ENCODE measurements at places on chromosomes 5 and 9.

DNA sequence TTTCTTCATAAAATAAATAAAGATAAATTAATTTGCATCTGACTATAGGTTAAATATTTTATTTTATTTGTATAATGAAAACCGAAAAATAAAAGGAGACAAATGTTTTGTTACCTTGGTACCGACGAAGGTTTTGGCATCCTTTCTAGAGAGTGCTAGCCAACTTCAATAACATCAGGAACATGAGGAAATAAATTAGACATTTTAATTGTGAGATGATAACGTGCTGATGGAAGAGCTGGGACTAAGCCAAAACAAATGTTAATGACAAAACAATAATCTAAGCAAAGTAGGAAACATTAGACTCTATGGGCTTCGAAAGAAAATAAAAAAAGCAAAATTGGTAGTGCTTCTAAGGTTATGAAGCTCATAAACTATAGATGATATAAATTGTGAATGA, 201.0 kb downstream of the IRX2 start:
- no peak for DNase-seq

DNA sequence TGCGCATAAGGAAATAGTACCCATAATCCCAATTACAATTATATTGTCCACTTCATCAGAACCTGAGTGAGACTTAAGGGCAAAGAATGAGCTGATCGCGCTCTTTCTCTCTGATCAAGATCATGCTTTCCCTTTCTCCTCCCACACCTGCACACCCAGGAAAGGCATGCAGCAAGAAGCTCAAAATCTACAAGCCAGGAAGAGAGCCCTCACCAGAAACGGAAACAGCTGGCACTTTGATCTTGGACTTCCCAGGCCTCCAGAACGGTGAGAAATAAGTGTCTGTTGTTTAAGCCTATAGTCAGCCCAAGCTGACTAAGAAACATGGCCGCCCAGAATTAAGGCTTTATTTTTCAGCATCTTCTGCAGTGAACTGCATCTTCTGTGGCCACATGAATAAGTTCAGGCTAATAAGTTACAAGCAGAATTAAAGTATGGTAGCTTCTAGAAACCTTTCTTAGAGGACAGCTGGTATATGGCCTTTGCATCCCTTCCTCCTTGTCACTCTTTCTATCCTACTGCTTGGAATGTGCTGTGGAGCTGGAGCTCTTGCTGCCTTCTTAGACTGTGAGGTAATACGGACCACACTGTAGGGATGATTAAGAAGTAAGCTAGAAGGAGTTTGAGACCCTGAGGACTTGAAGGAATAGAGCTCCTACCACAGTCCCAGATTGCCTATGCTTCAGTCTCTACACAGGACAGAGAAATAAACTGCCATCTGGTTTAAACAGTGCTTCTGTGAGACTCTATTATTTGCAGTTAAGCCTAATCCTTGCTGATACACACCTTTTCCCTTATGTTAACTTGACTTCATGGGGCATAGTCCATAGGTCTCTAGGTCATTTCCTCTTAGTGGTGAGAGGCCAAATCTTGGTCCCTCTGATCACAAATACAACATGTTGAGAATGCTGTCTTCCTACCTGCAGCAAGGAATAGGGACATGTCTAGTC, 17.2 kb downstream of the OR2S2 start:
- peak; percentile 9 for DNase-seq

GRCh38 chr9:94663140-94663539, 23.8 kb upstream of the FBP1 start:
- DNase-seq: no peak

DNA sequence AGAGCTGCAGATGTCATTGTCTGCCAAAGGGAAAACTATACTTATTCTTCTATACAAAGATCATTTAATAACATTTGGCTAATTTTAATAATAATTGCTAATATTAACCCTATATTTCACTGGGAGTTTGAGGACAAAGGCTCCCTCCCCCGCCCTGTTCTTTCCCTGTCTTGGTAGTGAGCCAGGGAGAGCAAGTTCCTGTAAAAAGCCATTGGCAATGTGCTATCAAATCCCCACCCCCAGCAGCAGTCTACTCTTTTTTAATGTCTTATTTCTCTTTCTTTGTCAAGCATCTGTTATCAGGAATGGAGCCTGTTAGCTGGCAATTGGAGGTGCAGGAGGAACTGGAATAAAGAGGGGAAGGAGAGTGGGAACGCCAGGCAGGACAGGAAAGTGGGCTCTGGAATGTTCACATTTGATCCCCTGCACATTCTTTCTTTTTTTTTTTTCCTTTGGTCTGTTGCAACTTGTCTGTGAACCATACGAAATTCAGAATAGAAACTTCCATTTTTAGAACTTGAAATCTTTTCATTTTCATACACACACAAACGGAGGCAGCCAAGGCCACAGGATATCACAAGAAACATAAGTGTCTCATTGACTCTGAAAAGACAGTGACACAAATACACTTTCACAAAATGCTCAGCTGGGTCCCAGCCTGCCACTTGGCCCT, 664.8 kb upstream of the ZNF608 start:
- DNase-seq: no peak

- no peak for DNase-seq
Observed at GRCh38 chr5:134539732-134540131, 14.3 kb downstream of the JADE2 start.

DNA sequence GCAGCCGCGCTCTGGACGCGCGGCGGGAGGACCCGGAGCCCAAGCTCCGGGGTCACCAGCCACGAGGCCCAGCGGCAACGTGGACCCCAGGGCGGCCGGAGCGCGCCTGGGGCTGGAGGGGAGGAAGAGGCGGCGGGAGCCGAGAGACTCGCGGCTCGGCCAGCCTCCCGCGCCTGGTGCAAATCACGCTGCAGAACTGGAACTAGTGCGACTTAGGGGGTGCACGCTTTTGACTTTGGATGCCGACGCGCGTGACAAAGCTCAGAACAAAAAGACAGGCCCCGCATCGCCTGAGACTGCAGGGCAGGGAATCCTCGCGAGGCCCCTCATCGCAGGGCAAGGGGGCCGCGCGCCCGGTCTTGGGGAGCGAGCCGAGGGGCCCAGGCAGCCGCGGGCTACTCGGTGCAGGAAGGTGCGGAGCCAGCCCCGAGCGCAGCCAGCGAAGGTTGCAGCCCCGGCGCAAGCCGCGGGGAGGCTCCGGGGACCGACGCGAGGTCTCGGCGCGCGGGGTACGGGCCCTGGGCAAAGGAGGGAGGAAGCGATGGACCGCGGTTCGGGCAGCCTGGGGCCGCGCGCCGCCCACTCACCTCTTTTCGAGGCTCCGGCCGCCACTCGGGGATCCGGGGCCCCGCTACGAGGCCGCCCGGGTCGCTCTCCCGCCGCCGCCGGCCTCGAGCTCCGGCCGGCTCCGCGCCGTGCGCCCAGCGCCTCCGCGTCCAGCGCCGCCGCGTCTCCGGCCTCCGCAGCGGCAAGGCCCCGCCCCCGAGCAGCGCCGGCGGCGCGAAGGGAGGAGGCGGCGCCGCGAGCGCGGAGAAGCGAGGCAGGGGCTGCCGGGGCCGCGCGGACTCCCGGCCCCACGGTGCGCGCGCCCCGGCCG, at the start of gene GOLM1:
GOLM1 (minus strand) TSS at position 735 of the 877 bp plus-strand sequence. CDS start 20,238 bp downstream, outside the sequence.
- no peak for DNase-seq

DNA sequence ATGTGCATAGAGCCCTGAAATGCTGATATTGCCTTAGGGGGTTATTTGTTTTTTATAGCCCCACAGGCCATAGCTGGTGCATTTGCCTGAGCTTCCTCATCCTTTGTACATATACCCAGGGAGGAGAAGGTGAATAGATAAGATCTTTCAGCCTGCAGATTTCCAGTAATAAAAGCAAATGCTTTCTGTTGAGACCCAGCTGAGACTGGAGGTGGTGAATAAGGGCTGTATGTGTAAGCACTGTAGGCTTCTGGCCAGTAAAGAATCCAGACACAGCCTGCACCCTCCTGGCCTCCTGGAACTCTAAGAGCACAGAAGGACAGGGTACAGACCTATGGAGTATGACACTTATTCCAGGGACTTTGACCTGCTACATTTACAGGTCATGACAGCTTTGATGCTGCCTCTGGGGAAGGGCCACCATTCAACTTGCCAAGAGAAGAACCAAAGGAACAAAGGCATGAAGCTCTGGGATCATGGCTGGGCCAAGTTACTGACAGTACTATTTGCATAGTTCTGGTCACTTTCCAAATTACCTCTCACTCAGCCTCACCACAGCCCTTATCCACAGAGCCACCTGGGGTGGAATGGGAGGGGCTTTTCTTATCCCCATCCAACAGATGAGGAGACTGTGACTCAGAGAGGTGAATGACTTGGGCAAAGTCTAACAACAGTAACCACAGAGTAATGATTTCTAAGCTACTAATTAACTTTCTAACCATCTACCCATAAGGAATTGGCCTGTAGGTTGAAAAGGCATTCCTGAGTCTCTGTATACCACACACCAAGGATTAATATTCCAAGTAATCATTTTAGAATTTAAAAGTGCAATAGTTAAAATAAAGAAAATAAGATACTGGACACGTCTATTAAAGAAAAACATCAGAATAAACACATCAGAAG, 604.5 kb upstream of the KLF4 start:
- DNase-seq: no peak

- no peak for DNase-seq
Observed at GRCh38 chr5:136613230-136613629, 247.9 kb upstream of the TRPC7 start.

- no peak for DNase-seq
Observed at GRCh38 chr5:23448627-23449026, 58.8 kb upstream of the PRDM9 start.

- no peak for DNase-seq
Observed at GRCh38 chr9:3534614-3535404, 9.0 kb upstream of the RFX3 start.

- DNase-seq: no peak
Observed at GRCh38 chr5:160312134-160312959, at the start of gene CCNJL. CCNJL (minus strand) TSS chr5:160312564; CDS start chr5:160311923, 641 bp downstream.

DNA sequence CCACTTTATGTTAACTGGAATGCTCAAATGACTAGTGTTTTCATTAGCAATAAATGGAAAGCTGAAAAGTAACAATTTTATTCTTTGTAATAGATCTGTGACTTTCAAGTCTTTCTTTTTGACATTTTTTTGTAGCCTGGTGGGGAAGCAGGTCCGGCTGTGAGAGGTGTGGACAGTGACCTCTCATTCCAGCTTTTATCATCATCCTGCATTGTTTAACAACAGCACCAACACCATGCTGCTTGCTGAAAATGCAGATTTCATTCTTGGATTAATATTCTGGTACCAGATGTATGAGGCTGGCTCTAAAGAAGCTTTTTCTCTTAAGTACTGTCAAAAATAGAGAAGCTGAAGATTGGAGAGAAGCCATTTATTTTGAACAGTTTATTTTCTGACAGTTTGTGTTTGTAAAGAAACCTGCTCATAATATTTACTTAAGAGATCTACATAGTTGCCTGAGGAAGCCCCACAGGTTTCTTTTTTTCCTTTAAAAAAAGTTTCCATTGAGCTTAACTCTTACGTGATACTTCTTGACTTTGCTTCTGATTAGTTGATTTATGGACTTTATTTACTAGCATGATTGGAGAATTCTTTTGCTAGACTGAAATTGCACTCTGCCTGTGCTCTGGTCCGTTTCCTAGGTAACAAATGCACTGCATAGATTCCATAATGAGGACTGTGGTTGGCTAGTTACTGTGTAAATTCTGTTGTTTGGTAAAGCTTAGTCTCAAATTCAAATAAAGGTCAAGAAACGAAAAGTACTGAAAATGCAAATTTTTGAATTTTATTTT, 3.4 kb downstream of the KIAA1958 start:
- no peak for DNase-seq

DNA sequence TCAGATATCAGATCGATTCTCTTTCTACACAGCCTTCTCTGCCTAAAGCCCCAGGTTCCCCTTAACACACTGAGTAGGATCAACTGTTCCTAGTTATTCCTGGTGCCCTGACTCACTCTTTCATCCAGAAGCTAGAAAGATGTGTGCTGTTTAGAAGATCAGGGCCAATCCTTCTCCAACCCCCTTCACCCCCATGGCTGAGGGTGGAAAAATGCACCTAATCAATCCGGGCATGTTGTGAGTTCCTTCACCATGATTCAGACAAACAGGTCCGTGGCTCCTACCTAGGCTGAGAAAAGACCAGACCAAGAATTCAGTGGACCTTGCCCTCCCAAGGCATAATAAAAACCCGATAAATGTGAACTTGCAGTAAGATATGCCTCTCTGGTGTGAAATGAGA, 85.4 kb upstream of the EQTN start:
- DNase-seq: no peak

DNA sequence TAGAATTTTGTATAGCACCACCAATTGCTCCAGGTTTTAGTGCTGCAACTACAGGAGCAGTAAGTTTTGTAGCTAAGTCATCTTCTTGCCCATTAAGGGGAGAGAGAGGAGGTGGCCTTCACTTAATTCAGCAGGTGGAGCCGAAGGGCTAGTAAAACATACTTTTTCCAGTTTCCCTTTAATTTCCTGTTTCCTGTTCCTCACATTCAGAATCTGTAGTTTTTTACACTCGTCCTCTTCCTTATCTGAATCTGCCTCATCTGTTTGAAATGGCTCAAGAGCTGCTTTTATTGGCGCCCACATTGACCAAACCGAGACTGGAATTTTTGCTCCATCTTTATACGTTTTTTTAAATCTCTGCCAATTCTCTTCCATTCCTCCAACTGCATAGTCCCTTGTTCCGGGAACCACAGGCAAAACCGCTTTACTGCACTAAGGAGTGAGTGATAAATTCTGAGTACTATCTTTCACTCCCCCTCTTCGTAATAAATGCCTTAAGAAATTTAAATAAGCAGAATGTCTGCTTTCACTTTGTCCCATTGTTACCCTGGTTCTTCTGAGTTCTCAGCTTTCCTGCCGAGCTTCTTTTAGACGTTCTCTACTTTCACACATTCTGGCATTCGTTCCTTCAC, 133.9 kb downstream of the DROSHA start:
- DNase-seq: no peak

DNA sequence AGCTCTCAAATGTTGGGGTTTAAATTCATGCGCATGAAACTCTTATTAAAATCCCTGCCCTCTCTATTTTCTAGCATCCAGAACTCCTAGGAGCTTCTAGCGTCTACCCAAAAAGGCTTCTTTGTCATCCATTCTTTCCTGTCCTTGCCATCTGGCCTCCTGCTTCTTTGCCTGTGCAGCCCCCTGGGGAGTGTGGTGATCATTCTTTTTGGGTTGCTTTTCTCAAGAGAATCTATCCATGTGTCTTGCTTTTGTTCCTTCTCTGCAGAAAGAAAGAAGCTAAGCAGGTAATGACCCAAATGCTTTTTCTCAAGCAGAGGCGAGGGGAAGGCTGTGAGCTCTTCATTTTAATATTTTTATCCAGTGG, 26.6 kb downstream of the SKP2 start:
- no peak for DNase-seq

- DNase-seq: no peak
Observed at GRCh38 chr5:45779874-45780671, 83.9 kb upstream of the HCN1 start.

GRCh38 chr5:93206203-93206602, 374.8 kb downstream of the NR2F1-AS1 start:
- DNase-seq: no peak

GRCh38 chr5:94353605-94354004, 264.8 kb downstream of the KIAA0825 start:
- DNase-seq: no peak

All from stimulated activated naive CD4-positive, alpha-beta T cell treated with Interleukin-2 at 50 U/mL for 16 hours (primary cell).